ENCODE measurements at places on chromosomes 2 and 18. TPM values are rescaled to one million over a fixed set of nuclear protein-coding genes. Genes with fewer than 3 reads are reported as not detected.

SP100 gene
- 93.0 TPM for total RNA-seq

ZNF236 gene
- 8.0 TPM for total RNA-seq

NEU2 gene
- total RNA-seq = not detected

TDRD15 gene
- total RNA-seq = not detected

TLX2 gene
- not detected for total RNA-seq

CTNNA2 gene
- not detected for total RNA-seq

REG1B gene
- not detected for total RNA-seq

ANKRD23 gene
- 1.3 TPM for total RNA-seq

COL6A3 gene
- 1,525 TPM for total RNA-seq

CD226 gene
- total RNA-seq = 0.33 TPM

CHPF gene
- total RNA-seq = 46.0 TPM

PPP3R1 gene
- total RNA-seq = 18.0 TPM

NTSR2 gene
- total RNA-seq = under 0.01 TPM

DNA sequence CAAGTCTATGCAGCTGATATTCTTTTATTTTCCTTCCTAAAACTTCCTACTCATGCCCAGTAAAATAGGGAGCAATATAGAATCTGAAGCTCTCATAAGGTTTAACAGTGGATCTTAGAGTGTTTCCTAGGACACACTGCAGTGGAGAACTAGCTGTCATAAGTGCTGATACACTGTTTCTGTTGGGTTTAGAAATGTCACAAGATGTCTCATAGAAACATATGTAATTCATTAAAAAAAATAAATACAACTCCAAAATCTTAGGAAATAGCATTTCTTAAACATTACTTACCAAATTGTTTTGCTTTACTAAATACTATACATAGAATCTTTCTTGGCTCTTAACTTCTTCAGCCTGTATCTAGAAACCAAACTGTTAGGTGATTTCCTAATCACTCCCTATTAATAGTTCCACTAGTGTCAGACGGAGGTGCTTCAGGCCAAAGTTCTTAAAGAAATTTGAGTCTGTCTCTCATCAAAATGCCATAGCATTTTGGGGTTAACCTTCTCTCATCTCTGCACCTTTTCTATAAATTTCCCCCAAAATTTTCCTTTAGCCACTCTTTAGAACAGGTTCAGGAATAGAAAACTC, 93.7 kb downstream of the CERKL start:
- no peaks in the 10 kb centered on the region for H3K36me3 ChIP-seq
- H3K27ac ChIP-seq = no peak overlapping the region
- peaks cover 3% of the 10 kb centered on the region for H3K4me1 ChIP-seq
- DNase-seq = peak; percentile 39

GRCh38 chr2:118477111-118477862, 370.2 kb downstream of the EN1 start:
- H3K4me1 ChIP-seq = no peaks in the 10 kb centered on the region
- H3K4me3 ChIP-seq = no peak overlapping the region
- H3K36me3 ChIP-seq = no peaks in the 10 kb centered on the region
- H3K27me3 ChIP-seq = no peaks in the 10 kb centered on the region
- H3K27ac ChIP-seq = no peak overlapping the region
- DNase-seq = no peak

DNA sequence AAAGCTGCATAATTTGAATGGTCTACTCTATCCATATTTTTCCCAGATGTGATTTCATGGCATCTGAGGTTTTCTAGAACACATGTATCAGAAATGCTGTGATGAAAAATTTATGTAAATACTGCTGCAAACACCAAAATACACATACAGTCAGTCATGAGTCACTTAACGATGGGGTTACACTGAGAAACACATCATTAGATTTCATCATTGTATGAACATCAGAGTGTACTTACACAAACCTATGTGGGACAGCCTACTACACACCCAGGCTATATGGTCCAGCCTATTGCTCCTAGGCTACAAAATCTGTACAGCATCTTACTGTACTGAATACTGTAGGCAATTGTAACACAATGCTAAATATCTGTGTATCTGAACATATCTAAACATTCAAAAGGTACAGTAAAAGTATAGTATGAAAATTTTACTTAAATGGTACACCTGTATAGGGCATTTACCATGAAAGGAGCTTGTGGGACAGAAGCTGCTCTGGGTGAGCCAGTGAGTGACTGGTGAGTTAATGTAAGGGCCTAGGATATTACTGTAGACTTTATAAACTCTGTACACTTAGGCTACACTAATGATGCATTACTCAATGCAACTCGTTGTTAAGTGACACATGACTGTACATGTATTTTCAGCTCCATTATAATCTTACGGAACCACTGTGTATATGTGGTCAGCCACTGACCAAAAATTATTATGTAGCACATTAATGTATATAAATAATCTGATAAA, 33.5 kb downstream of the PNO1 start:
- H3K36me3 ChIP-seq = no peaks in the 10 kb centered on the region
- no peak overlapping the region for H3K4me3 ChIP-seq
- DNase-seq = peak; percentile 75
- peak overlapping the region; percentile 45 for H3K27ac ChIP-seq

DNA sequence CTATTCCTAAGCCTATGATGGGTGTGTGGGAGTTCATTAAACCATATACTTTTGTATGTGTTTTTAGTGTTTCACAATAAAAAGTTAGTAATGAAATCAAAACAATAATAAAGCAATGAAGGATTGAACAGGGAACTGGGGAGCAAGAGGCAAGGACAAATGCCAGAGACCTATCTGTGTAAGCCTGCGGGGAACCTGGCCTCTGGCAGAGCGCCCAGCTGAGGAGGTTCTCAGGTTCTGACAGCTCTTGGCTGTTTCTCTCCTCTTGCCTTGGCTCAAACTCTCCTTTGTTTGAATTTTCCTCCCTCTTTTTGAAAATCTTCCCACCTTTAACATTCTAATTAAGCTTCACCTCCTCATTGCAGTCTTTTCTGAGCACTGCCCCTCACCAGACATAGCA, 200.0 kb upstream of the NCKAP5 start:
- H3K36me3 ChIP-seq = no peaks in the 10 kb centered on the region
- DNase-seq = no peak
- H3K27ac ChIP-seq = no peak overlapping the region
- H3K4me3 ChIP-seq = no peak overlapping the region
- no peaks in the 10 kb centered on the region for H3K27me3 ChIP-seq

GRCh38 chr2:188235364-188235763, 56.3 kb upstream of the GULP1 start:
- peak; percentile 15 for DNase-seq
- no peak overlapping the region for H3K27ac ChIP-seq
- H3K36me3 ChIP-seq = no peaks in the 10 kb centered on the region
- no peak overlapping the region for H3K4me3 ChIP-seq
- no peaks in the 10 kb centered on the region for H3K4me1 ChIP-seq

DNA sequence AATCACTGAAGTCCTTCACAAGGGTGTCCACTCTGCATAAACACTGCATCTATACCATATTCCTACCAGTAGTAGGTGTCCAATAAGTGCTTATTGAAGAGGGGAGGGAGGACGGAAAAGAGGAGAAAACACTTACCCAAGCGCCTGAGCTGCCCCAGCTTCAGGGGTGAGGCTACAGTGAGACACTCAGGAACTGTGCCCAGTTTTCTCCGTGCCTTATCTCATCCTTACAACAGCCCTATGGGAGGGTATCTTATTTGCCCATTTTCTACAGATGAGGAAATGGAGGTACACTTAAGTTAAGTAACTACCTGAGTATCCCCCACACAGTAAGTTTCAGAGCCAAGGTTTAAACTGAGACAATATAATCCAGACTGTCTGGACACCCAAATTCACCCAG, 41.5 kb downstream of the RNF152 start:
- H3K27ac ChIP-seq = peak overlapping the region; percentile 30
- peaks cover 24% of the 10 kb centered on the region for H3K4me1 ChIP-seq
- no peaks in the 10 kb centered on the region for H3K27me3 ChIP-seq
- peaks cover 3% of the 10 kb centered on the region for H3K36me3 ChIP-seq

GRCh38 chr2:71348302-71348701, 16.7 kb downstream of the ZNF638 start:
- H3K27ac ChIP-seq = no peak overlapping the region
- H3K4me3 ChIP-seq = no peak overlapping the region
- peak; percentile 64 for DNase-seq
- no peaks in the 10 kb centered on the region for H3K27me3 ChIP-seq

GRCh38 chr2:131029812-131030211, 63.4 kb downstream of the FAM168B start:
- no peak overlapping the region for H3K4me3 ChIP-seq
- no peak overlapping the region for H3K27ac ChIP-seq
- H3K36me3 ChIP-seq = no peaks in the 10 kb centered on the region
- H3K27me3 ChIP-seq = peaks cover 9% of the 10 kb centered on the region

DNA sequence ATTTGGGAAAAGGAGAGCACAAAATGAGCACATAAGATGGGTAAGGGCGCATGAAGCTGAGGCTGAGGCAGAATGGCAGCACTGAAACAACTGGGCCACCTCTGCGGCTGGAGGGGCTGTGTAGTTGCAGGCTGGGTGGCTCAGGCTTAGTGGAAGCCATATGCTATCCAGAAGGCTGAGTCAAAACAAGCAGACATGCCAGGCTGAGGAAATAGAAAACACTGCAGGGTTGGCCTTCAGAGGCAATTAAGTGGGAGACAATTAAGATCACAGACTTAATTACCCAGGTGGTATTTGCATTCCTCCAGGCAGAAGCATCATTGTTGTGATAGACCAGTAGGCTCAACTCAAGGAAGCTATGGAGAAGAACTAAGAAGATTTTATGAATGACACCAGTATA, 11.4 kb upstream of the XPO1 start:
- no peak overlapping the region for H3K4me3 ChIP-seq
- H3K4me1 ChIP-seq = no peaks in the 10 kb centered on the region
- no peaks in the 10 kb centered on the region for H3K36me3 ChIP-seq
- H3K27me3 ChIP-seq = no peaks in the 10 kb centered on the region
- no peak overlapping the region for H3K27ac ChIP-seq

DNA sequence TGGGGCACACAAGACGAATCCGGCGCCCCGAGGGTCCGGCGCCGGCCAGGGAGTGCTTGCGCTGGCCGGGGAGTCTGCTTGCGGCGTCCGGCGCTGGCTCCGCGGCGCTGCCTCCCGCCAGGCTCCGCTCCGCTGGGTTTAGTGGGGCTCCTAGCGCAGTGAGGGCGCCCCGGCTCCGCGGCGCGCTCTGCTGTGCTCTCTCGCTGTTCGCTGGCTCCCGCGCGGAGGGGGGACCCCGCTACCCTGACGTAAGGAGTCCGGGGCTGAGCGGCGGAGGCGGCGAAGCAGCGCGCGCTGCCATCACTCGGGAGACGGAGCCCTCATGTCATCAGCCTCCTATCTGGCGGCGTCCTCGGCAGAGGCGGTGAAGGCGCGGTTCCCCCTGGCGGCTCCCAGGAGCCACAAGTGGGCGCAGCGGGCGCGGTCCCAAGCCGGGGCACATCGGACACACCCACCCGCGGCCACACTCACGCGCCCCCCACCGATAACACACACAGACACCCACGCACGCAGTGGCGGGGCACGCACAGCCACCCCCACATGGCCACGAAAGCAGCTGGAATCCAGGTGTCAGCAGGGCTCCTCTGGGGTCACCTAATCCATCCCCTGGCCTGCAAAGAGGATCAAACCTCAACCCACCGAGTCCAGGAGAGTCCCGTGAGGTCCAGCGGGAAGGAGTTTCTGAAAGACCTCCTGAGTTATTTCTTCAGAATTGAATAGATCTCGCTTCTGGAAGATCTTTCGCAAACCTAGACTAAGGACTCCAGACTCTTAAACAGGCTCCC, at the start of gene C1QL2:
Gene C1QL2 (minus strand): TSS at position 189 of the 785 bp plus-strand sequence. CDS start 482 bp downstream, outside the sequence.
- H3K4me1 ChIP-seq = no peaks in the 10 kb centered on the region
- no peak within 1 kb of the TSS for H3K4me3 ChIP-seq
- no peak for DNase-seq

GRCh38 chr18:4603955-4604354, 148.8 kb upstream of the DLGAP1 start:
- H3K4me1 ChIP-seq = no peaks in the 10 kb centered on the region
- no peak for DNase-seq
- no peaks in the 10 kb centered on the region for H3K27me3 ChIP-seq
- no peaks in the 10 kb centered on the region for H3K36me3 ChIP-seq
- H3K4me3 ChIP-seq = no peak overlapping the region

DNA sequence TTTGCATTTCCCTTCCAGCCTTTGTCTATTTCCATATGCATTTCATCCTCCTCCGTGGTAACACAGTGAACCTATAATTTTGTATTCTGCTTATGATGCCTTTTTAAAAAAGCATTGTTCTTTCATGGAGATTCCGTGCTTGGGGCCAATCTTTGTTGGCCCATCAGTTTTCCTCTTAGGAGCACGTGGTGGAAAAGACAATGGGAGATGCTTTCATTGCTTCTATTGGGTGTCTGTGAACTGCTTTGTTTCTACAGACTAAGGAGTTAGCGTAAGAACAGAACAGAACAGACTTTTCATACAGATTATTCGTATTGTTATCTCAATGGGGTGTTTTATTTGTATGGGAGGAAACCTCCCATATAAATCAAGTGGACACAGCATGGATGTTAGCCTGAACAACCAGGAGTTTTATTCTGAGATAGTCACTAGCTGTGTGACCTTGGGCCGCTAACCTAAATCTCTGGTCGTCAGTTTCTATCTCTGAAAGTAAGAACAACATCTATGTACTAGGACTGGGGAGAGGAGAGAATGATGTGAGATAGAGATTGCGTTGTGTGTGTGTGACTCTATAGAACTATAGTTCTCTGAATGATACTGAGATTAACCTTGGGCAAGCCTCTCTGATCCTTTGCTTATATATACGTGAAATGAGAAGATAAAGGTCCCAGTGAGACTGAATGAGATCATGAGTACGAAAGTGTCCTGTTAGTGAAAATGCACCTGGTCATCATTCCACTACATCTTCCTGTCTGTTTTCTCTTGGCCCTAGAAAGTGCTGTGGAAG, 22.9 kb upstream of the YWHAQ start:
- DNase-seq = no peak
- no peaks in the 10 kb centered on the region for H3K36me3 ChIP-seq
- H3K27ac ChIP-seq = no peak overlapping the region
- H3K4me3 ChIP-seq = no peak overlapping the region

- peak; percentile 52 for DNase-seq
- no peak overlapping the region for H3K4me3 ChIP-seq
- H3K4me1 ChIP-seq = peaks cover 5% of the 10 kb centered on the region
- H3K27me3 ChIP-seq = no peaks in the 10 kb centered on the region
Observed at GRCh38 chr18:54147439-54147838, 77.0 kb downstream of the MBD2 start.

- DNase-seq = peak; percentile 55
- H3K36me3 ChIP-seq = peaks cover 3% of the 10 kb centered on the region
- H3K4me1 ChIP-seq = peaks cover 3% of the 10 kb centered on the region
- H3K27me3 ChIP-seq = no peaks in the 10 kb centered on the region
- H3K27ac ChIP-seq = no peak overlapping the region
Observed at GRCh38 chr2:162221064-162221463, 22.2 kb downstream of the FAP start.

- no peaks in the 10 kb centered on the region for H3K27me3 ChIP-seq
- DNase-seq = no peak
- H3K4me3 ChIP-seq = no peak within 1 kb of the TSS
Observed at GRCh38 chr2:70935468-70936164, at the start of gene ATP6V1B1. ATP6V1B1 (plus strand) TSS chr2:70935900; CDS start chr2:70935955, 55 bp downstream.

GRCh38 chr2:189115126-189115525, 64.4 kb downstream of the COL5A2 start:
- H3K4me3 ChIP-seq = no peak overlapping the region
- peaks cover 15% of the 10 kb centered on the region for H3K4me1 ChIP-seq
- DNase-seq = peak; percentile 69
- no peaks in the 10 kb centered on the region for H3K27me3 ChIP-seq
